HFFc6 (cell line): ENCODE measurements at places on chromosomes 2 and 18. TPM values are rescaled to one million over a fixed set of nuclear protein-coding genes. Genes with fewer than 3 reads are reported as not detected.

Gene STARD6
- total RNA-seq = not detected in 2 replicates

Gene BOLL
- not detected in 3 replicates for total RNA-seq

- no peak overlapping the region for H3K4me3 ChIP-seq
- no peak for DNase-seq
- peak overlapping the region; percentile 57 for H3K27ac ChIP-seq
- peaks cover 3% of the 10 kb centered on the region; the same call in 1 of the 2 replicates for H3K27me3 ChIP-seq
- peaks cover 77% of the 10 kb centered on the region for H3K4me1 ChIP-seq
Observed at GRCh38 chr2:54986264-54986663, 64.0 kb downstream of the RTN4 start.

- 0 out of 2 replicates have a peak, but pooled peaks cover under 1% of the 10 kb centered on the region for H3K36me3 ChIP-seq
- H3K27ac ChIP-seq = no peak overlapping the region
- peaks cover 42% of the 10 kb centered on the region for H3K4me1 ChIP-seq
- no peak for DNase-seq
- no peak overlapping the region for H3K4me3 ChIP-seq
Observed at GRCh38 chr2:120598416-120598815, 137.3 kb upstream of the GLI2 start.

- H3K27ac ChIP-seq = no peak overlapping the region
- no peaks in the 10 kb centered on the region for H3K36me3 ChIP-seq
- no peak overlapping the region for H3K4me3 ChIP-seq
- H3K4me1 ChIP-seq = no peaks in the 10 kb centered on the region
Observed at GRCh38 chr18:37547196-37547827, 18.3 kb downstream of the CELF4 start.

- peaks cover 11% of the 10 kb centered on the region for H3K36me3 ChIP-seq
- peaks cover 8% of the 10 kb centered on the region for H3K4me1 ChIP-seq
- peaks cover 22% of the 10 kb centered on the region for H3K27me3 ChIP-seq
- no peak overlapping the region for H3K27ac ChIP-seq
Observed at GRCh38 chr2:240275386-240275785, 134.9 kb upstream of the OTOS start.
